ENCODE measurements at places on chromosomes 5 and 9.

DNA sequence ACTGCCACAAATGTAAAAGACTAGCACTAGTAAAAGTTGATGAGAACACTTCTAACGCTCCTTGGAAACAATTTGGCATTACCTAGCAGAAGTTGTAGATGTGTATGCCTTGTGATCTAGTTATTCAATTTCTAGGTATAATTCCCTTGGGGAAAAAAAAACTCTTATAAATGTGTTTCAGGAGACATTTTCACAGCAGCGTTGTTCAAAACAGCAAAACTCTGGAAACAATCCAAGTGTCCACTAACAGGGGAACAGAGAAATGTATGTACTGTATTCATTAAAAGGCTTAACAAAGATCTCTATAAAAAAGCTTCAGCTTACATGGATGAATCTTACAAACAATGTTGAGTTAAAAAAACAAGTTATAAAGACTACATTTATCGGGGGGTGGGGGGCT, 30.4 kb downstream of the NR3C1 start:
- DNase-seq = no peak

GRCh38 chr5:53169933-53170332, 60.4 kb upstream of the MOCS2 start:
- no peak for DNase-seq

GRCh38 chr5:10789726-10790125, 28.7 kb upstream of the DAP start:
- no peak for DNase-seq

DNA sequence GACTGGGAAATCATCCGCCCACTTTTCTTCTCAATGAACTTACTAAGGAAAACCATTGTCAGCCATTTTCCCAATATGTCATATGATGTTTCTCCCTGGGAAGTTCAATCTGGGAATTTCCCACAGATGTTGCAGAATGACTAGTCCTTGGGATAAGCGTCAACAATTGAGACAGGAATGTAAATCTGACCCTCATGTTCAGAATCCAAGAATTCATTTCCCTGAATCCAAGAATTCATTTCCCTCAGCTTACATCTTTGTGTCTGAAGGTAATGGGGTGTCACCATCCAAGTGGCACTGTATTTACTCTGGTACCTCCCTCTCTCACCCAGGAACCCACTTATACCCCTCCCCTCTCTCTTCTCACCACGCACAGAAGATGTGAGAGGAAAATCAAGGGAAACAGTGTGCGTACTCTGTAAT, 7.4 kb downstream of the KLF9 start:
- DNase-seq = no peak

GRCh38 chr5:154626876-154627557, 128.2 kb upstream of the LARP1 start:
- DNase-seq = no peak

GRCh38 chr9:72949918-72950325, 2.9 kb downstream of the ALDH1A1 start:
- DNase-seq = no peak

DNA sequence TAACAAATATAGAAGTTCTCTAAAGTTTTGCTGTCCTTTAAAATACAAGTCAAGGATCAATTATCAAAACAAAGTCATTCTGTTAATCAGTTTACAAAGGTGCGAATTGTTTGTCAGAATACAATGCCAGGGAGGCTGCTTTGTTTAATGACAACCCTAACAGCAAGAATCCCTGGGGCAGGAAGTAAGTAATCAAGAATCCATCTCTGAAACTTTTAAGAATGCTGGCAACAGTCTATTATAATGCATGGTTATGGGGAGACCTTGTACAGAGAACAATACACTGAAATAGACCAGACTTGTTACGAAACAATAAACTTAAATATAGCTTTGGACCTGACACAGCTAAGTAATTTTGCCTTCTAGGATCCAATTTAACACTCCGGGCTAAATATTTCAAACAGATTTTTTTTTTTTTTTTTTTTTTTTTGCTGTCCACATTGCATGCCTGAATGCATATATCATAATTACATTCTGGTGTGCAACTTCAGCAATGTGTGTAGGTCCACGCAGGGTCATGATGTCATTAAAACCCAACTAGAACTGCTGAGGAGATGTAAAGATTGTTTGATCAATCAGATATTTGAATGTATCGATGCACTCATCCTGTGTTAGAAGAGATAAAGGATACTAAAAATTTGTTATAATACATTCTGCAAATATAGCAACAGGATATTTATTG, 421.3 kb downstream of the CETN3 start:
- no peak for DNase-seq

DNA sequence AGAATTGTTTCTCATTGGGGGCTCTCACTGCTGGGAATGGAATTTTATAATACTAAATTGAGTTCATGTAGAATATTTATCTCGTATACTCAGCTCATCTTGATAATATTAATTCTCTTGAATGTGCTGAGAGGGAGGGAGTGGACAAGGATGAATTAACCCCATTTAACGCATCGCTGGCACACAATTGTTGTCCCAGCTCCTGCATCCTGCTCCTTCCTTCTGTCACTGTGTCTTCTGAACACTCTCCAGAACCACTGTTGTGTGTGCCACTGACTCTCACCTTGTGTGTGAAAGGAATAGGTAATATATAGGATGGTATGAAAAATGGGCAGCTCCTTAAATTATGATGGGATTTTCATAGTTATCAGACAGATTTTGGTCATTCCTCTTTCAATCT, 267.3 kb downstream of the MTRR start:
- DNase-seq = no peak

DNA sequence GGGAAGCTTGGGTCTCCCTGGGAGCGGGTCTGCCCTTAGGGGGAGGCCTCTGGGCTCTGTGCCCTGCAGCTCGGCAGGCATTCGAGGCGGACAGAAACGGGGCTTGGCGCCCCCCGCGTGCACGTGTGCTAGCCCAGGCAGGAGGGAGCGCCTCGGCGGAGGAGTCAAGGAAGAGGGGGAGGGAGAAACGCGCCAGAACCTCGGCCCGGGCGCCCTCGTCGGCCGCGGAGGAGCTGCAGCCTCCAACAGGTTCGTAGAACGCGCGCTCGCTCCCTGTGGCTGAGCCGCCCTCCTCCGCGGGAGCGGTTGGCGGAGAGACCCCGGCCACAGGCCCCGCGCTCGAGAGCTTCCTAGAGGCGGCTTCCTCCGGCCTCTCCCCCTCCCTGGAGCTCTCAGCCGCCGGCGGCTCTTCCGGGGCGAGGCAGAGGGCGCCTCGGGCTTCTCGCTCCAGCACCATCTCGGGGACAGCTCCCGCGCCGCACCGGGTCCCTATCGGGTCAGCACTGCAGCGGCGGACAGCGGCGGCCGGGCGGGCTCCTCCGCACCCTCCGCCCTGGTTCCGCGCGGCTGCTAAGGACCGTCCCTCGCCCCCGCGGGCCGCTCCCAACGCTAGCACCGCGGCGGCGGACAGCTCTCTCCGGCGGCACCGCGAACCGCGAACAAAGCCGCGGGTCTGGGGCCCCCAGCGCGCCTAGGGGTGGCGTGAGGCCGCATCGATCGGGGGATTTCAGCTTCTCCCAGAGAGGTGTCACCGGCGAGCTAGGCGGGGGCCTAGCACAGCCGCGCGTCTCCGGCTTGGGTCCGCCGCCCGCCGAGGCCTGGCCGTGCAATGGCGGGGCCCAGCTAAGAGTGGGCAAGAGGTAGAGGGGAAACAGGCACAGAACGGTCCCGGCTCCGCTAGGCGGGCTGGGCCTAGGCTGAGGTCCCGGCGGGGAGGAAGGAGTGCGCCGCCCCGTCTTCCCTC, 74.6 kb upstream of the CPLX2 start:
- DNase-seq = peak; percentile 48

GRCh38 chr5:89457411-89458331, 574.7 kb upstream of the MEF2C start:
- no peak for DNase-seq

GRCh38 chr9:98886691-98887229, 56.9 kb upstream of the COL15A1 start:
- no peak for DNase-seq

DNA sequence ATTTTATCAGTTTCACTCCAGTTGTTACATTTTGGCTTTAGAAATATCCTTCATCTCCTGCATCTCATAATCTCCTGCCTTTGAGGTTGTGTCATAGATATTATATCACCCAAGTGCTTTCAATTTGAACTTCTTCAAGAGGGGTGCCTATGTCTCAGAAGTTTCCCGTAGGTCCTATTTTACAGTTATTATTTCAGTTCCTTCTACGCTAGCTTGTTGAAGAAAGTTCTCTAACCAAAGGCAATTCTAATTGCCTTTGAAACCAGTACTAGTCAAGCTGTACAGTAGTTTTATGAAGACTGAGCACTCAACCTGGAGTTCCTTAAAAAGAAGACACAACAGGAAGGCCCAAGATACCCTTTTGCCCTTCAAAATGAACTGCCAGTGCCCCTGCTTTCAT, 116.4 kb downstream of the ZCCHC7 start:
- no peak for DNase-seq

DNA sequence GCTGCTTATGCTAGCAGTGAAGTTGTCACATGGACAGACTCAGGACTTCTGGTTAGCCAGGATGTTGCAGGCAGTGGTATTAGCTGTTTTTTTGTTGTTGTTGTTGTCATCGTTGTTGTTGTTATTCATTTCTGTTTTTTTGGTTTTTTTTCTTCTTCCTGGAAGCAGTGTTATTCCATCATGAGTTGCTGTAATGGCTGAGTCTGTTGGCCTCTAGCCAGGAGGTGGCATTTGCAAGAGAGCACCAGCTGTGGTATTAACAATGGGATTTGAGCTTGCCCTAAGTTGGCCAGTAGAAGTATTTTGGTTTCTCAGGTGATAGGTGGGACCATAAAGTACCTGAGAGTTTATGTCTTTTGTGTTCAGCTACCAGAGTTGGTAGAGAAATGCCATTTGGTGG, 561.1 kb downstream of the KCTD16 start:
- no peak for DNase-seq

DNA sequence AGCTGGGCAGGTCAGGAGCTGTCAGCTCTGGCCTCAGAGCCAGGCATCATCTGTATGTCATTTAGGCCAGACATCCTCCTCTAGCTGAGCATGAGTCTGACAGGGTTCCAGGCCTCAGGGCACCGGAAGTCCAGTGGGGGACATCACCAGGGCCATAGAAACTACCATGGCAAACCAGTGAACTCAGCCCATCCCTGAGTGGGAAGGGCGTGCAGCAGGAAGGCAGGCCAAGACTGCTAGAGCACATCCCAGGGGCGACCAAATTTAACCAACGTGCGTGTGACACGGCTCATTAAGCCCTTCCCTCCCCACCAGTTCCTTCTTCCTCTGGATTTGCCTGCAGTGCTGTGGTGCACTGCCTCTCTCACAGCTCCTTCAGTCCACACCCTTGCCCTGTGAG, 75.9 kb downstream of the COL27A1 start:
- DNase-seq = no peak

DNA sequence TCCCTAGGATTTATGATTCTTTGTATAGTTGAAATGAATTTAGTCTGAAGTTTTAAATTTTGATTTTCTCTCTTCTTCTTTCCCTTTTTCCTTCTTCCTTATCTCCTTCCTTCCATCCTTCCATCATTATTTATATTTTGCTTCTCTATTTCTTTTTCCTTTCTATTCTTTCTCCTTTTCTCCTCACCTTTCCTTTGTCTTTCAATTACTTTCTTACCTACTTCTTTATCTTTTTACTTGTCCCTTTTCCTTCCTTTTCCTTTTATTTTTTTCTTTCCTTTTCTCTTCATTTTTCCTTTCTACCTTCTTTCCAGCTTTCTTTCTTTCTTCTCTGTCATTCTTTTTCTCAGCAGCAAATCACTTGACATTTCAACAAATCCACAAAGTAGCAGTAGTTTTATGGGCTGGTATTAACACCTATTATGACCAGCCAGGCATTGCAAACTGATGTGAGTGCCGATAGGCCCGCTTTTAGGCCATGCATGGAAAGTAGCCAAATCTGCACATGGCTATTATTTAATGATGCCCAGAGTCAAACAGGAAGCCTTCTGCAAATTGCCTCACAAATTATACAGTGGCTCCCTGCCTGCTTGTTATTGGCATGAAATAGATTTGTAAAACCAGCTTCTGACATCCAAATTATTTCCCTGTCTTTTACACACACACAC, 37.1 kb upstream of the NR3C1 start:
- DNase-seq = no peak

GRCh38 chr5:143921525-143922311, 109.8 kb downstream of the HMHB1 start:
- DNase-seq = no peak

DNA sequence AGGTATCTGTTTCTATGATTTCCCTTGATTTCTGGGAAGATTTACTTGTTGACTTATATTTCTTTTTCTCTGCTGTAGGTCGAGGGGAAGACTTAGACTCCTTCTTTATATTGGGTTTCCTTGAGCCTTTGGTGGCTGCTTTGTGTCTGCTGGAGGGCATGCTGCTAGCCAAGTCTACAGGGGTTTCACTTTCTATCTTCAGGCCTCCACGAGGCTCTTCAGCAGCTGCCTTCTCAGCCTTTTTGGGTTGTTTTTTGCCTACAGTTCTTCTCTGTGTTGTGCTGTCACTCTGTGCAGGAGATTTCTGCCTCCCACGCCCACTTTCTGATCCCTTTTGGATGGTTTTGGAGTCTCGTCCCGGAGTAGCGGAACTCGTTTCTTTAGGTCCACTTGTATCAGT, 23.2 kb downstream of the LEAP2 start:
- DNase-seq = no peak

DNA sequence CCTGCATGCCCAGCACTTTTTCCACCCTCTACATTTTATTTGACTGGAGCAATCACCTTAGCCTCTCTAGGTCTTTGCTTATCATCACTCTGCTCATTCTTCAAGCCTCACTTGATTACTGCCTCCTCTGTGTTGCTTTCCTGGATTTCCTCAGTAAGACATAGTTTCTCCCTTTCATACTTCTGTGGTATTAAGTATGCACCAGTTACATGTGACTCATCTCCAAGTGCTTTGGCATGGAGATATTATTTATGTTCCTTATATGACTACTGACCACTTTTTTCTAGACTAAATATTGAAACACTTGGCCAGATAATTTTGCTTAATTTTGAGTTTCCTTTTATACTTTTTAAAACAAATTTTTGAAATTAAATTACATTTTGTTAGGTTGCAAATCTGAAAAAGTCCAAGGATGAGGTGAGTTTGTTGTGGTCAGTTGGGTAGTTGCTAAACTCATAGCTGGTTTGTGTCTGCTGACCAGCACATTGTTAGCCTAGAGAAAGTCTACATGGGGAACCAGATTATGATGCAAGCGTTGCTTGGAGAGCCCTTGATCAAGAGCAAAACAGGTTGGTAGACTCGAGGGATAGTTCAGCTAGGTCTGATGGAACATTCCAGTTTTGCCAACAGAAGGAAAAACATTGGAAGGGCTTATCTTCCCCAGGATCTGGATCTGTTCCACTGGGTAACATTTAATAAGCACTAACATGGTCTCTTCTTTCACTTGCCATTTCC, 140.2 kb downstream of the TMC1 start:
- no peak for DNase-seq
